Lung (tissue), 17 donors: ENCODE measurements at places on chromosomes 3 and 15.
A peak's percentile ranks its signal among the peaks of the same experiment; 100 is the strongest.

DNA sequence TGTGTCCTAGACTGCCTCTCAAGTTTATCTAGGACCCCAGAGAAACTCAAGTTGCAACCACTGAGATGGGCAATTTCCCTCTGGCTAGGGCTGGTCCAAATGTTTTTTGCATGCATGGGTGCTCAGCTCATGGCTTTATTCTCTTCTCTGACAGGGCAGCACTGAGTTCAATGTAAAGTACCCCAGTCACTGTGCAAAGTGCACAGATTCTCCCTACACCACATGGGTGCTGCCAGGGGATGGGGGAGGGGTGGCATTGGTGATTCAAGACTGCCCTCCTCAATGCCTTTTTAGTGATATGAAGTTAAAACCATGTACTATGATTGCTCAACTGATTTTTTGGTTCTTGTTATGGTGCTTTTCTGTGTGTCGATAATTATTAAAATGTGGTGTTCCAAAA is 14.8 kb upstream of the RAD51 start:
- H3K36me3 ChIP-seq, result no peaks in the 10 kb centered on the region
- no peaks in the 10 kb centered on the region for H3K4me1 ChIP-seq
- H3K27ac ChIP-seq, result no peak overlapping the region
- H3K27me3 ChIP-seq, result no peaks in the 10 kb centered on the region

DNA sequence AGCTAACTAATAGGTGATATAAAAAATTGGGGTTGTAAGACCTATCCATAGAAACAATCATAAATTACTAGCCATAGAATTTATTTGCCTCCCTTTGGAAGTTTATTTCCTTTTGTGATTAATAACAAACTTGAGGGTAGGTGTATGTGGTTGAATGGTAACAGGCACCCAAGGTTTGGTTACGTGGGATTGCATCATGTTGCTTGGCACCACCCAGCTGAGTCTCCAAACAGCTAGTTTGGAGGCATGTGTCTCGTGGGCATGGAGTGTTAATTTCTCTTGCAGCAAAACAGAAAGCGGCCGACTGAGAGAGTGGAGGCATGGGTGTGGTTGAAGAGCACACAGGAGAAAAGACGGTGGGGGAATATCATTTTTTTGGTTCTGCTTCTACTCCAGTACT is 441.4 kb downstream of the CNTN4 start:
- H3K4me3 ChIP-seq, result no peak overlapping the region
- no peaks in the 10 kb centered on the region for H3K36me3 ChIP-seq
- H3K4me1 ChIP-seq, result no peaks in the 10 kb centered on the region
- DNase-seq, result no peak

DNA sequence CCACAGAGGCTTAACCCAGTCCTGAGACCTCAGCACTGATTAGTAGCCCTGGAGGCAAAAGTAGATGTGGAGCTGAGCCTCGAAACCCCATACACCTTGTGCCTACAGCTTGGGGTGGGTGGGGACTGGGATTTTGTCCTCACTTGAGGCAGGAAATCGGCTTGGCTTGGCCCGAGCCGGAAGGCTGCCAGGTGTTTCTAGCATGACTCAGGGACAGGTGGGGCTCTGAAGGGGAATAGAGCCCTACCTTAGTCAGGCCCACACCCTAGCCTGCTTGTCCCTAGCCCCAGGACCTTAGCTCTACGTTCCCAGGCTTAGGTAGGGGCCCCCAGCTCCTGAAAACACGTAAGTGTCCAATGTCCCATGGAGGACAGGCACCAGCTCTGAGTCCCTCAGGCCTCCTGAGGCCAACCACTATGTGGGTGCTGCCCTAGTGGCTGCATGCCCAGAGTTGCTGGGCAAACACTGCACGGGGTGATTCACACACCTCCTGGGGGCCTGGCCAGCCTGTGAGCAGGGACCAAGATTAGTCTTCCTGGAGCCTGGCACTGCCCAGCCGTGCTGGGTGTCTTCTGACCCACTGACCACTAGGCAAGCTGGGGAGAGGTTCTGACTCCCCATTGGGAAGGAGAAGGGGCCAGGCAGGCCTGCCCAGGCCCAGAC is 3.1 kb downstream of the MST1R start:
- H3K36me3 ChIP-seq, result no peaks in the 10 kb centered on the region
- no peaks in the 10 kb centered on the region for H3K4me1 ChIP-seq
- no peak for DNase-seq

DNA sequence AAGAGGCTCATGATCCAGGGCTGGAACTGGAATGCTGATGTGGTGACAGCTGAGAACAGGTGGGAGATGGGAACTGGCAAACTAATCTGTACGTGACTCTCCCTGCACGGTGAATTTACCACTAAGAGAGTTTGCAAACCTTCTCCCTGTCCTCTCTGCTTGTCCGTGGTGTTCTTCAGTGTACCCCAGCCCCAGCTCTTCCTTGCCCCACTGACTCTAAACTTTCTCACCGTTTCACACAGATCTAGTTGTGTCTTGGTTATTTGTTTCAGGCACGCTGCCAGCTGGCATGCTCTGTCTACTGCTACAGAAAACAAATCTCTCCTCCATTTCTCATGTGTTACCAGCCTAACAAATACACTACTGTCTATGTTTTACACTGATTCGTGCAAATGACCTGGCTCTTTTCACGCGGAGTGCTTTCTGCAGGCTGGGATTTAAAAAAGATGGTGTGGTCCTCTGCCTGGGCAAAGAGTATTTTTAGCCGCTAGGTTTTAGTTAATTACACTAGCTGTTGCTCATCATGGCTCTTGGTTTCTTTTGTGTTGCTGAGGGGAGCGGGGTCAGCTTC is 192.7 kb upstream of the LRIG1 start:
- H3K4me1 ChIP-seq, result peaks cover 2% of the 10 kb centered on the region
- peak; percentile 75 for DNase-seq
- no peaks in the 10 kb centered on the region for H3K36me3 ChIP-seq
- H3K4me3 ChIP-seq, result no peak overlapping the region
- no peak overlapping the region for H3K27ac ChIP-seq

GRCh38 chr3:11776346-11776745 is 70.3 kb downstream of the TAMM41 start:
- H3K4me1 ChIP-seq, result no peaks in the 10 kb centered on the region
- H3K4me3 ChIP-seq, result no peak overlapping the region
- no peaks in the 10 kb centered on the region for H3K36me3 ChIP-seq
- DNase-seq, result no peak

- no peaks in the 10 kb centered on the region for H3K36me3 ChIP-seq
- no peaks in the 10 kb centered on the region for H3K27me3 ChIP-seq
- H3K27ac ChIP-seq, result no peak overlapping the region
- H3K4me1 ChIP-seq, result no peaks in the 10 kb centered on the region
Measured at GRCh38 chr3:27454914-27455313, 29.3 kb downstream of the SLC4A7 start.

DNA sequence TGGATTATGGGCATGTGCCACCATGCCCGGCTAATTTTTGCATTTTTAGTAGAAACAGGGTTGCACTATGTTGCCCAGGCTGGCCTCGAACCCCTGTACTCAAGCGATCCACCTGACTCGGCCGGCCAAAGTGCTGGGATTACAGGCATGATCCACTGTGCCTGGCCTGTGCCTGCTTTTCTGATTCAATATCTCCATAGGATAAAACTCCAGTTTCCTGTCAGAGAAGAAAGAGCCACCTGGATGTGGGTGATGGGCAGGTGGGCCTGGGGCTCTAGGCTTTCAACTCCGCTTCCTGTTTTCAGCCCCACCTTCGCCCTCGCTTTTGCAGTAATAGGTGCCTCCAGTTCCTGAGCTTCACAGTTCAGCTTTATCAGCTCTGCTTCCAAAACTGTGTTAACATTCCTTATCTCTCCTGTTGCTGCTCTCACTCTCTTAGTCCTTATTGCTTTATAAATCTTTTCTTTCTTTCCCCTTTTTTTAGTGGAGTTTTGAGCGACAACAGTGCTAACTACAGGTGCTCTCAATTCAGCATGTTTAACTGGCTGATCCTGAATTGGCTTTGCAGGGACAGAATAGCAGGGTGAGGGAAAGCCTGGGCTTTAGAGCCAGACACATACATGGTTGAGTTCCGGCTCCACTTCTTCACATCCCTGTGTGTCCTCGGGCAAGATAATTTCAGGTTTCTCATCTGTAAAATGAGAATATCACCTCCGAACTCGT is 21.1 kb upstream of the PDE8A start:
- H3K4me1 ChIP-seq, result no peaks in the 10 kb centered on the region
- no peak overlapping the region for H3K4me3 ChIP-seq
- no peak overlapping the region for H3K27ac ChIP-seq
- no peaks in the 10 kb centered on the region for H3K27me3 ChIP-seq
- no peaks in the 10 kb centered on the region for H3K36me3 ChIP-seq
